Left lobe of liver (tissue), 2 donors: ENCODE measurements at places on chromosomes 4 and X.

DNA sequence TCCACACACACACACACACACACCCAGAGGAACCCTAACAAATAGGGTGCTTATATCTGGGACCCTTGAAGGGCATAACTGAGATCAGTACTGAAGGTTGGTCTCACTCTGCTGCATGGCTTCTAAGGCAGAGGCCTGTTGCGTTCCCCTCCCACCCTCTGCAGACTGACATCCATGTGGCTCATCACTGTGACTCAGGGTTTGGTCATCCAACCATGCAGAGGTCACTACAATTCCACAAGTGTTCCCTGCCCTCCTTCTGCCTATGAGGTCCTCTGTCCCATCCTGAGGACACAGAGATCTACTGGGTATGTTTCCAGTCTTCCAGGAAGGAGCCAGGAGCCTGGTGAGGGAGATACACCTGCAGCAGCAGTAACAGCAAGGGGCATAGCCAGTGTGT, 55.8 kb downstream of the XAGE2 start:
- no peak for DNase-seq

DNA sequence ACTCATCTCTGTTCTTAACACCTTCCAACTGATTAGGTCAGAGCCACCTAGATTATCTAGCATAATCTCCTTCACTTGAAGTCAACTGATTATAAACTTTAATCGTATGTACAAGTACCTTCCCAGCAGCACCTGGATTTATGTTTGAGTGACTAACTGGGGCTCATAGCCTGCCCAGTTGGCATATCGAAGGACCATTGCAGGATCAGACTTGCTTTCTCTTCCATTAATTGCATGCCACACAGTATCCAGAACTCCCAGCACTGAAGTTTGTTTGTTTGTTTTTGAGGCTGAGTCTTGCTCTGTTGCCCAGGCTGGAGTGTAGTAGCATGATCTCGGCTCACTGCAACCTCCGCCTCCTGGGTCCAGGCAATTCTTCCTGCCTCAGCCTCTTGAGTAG, 27.9 kb downstream of the GRK4 start:
- DNase-seq: no peak

DNA sequence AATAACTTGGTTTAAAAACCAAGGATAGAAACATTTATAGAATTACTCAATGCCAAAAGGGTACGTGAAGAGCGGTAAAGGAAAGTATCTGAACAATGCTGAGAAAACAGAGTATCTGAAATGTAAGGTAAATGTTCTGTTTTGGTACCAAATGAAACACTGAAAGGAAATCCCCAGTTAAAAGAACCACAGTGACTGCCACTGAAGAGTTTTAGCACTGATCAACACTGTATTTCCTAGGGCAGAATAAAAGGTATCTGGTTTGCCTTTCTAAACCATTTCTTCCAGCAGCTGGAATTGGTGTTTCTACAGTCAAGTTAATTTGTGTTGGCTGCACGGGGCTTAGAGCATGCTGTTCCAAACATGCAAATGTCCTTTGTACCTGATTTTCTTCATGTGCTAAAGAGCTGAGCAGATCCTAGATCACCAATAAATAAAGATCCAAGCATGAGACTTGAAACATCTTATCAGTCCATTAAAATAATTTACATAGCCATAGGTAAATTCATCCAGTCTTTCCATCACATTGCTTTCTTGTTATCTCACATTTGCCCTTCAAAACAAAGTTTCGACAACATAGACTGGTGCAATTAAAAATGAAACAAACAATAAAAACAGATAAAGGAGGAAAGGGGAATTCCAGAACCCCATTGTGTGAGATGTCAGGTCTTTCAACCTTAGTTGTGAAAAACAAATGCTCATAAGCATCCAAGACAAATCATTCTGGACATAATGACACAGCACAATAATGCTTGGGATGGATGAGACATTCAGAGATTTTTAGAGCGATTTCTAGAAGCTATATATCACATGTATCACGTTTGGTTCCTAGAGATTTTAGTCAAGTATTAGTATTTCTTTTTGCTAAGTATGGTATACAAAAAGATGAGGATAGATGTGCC, 38.6 kb downstream of the MFAP3L start:
- DNase-seq: no peak

GRCh38 chr4:177376024-177376423, 66.2 kb downstream of the AGA start:
- no peak for DNase-seq

- no peak for DNase-seq
These were observed 9.6 kb downstream of the SGMS2 start for GRCh38 chr4:107834241-107834794.
